Hematopoietic multipotent progenitor cell treated with erythropoietin and hydrocortisone succinate and interleukin-3 and kit ligand, for 4 days (in vitro differentiated cells): ENCODE measurements at places on chromosomes 5 and 9.

DNA sequence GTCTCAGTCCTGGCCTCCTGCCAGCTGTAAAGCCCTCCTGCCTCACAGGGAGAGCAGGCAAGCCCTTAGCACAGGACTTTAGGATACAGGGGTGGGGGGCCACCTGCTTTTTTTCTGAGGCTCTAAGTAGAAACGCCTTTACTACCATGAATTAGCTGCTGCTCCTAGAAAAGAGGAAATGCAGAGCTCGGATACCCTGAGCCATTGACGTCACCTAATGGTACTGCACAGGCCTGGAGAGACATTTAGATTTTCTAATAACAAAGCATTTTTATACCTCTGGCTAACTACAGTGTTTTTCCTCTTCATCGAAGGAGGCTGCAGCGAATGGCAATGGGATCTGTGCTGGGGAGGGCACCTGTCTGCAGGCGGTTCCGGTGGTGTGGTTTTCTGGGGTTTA is 137.0 kb downstream of the WDR41 start:
- DNase-seq, result no peak

GRCh38 chr9:133540698-133541025 is 6.2 kb downstream of the ADAMTSL2 start:
- DNase-seq, result no peak

DNA sequence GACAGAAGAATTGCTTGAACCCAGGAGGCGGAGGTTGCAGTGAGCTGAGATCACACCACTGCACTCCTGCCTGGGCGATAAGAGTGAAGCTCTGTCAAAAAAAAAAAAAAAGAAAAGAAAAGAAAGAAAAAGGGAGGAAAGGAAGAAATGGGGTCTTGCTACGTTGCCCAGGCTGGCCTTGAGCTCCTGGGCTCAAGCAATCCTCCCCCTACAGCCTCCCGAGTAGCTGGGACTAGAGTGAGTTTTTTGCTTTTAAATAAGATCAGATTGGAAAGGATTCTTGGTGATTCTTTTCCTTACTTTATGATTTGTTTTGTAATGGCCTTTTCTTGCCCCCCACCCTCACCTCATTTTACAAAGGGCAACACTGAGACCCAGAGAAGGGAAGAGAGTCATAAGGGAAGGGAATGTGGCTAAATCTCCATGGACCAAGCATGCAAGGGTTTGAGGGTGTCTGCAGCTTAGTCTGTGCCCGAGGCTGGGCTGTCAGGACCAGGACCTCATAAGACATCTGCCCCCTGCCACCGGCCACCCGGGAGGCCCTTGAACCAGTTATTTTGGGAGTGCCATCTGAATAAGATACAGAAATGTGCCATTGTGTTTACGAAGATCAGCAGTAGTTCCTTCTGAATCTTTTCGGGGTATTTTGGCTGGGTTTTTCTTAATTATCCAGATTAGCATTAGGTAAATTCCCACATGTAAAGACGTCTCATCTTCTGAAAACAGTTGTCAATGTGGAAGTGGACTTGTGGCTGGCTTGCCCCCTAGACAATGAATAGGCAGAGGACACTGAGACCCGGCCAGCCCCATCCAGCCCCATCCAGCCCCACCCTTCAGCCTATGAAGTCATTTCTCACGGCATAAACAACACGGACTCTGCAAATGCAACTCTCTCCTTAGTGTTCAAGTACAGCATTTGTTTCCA is 44.5 kb upstream of the GRHPR start:
- DNase-seq, result no peak

- DNase-seq, result no peak
These were observed 25.5 kb downstream of the DAB2IP start for GRCh38 chr9:121676926-121677325.

GRCh38 chr9:126986506-126986951 is 71.9 kb downstream of the RALGPS1 start:
- no peak for DNase-seq

GRCh38 chr9:114823441-114823840 is 17.6 kb upstream of the TNFSF15 start:
- no peak for DNase-seq

DNA sequence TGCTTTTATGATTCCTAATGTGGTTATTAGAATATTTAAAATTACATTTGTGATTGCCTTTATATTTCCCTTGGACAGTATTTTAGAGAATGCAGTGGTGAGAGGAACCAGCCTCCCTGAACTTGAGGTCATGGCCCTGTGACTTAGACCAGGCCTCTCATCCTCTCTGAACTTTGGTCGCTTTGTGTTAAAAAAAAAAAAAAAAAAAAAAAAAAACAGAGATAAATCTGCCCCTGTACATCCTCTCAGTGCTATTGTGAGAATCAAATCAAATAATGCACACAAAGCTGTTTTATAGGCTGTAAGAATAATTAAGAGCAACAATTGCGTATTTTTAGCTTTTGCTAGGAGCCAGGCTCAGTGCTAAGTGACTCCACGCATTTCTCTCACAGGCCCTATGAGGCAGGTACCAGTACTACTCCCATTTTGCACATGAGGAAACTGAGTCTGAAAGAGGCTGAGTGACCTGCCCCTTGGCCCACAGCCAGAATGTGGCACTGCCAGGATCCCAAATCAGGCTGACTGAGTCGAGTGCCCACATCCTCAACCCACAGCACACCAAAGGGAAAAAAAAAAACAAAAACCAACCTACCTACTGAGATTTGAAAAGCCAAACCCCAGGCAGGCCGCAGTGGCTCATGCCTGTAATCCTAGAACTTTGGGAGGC is 110.3 kb upstream of the LARP1 start:
- no peak for DNase-seq

- peak; percentile 23 for DNase-seq
These were observed 1.6 kb downstream of the ZNF462 start for GRCh38 chr9:106864373-106865143.

DNA sequence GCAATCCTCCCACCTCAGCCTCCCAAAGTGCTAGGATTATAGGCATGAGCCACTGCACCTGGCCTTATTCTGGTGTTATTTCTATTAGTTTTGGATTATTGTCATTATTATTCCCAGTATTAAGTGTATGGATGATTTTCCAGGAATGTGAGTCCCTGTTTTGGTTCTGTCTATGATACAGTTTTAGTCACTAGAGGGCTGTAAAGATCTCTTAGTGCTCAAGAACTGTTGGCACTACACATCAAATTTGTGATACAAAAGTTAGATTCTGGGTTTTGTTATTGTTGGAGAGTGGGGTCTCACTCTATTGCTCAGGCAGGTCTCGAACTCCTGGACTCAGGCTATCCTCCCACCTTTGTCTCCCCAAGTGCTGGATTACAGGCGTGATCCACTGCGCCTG is 12.1 kb downstream of the CCL28 start:
- no peak for DNase-seq

- peak; percentile 52 for DNase-seq
These were observed 40.2 kb downstream of the FBXW11 start for GRCh38 chr5:171966270-171966669.

DNA sequence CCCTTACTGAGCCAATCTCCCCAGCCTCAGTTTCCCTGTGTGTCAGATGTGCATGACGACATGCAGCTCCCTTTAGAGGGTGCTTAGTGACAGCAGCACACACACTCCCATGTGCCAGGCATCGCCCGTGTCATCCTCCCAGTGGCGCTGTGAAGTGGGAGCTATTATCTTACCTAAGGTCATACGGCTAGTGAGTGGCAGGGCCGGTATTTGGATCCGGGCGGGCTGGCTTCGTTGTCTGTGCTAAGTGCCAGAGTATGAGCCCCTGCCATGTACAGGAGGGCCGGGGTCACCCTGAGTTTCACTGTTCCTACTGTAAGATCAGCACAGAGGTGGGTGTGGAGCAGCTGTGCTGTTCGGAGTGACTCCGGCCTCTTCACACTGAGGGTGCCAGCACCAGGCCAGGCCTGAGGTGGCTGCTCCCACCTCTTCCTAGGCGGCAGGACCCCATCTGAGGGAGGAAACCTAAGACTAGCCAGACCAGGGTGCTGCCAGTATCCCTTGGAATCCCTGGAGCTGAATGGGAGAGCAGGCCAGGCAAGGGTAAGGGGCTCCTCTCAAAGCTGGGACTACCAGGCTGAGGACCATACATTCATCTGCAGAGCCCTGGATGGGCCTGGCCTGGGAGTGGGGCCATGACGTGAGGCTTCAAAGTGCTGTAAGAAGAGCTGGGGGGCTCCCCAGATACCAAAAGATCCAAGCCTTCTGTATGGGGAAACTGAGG is 22.5 kb downstream of the AQP7 start:
- DNase-seq, result no peak

DNA sequence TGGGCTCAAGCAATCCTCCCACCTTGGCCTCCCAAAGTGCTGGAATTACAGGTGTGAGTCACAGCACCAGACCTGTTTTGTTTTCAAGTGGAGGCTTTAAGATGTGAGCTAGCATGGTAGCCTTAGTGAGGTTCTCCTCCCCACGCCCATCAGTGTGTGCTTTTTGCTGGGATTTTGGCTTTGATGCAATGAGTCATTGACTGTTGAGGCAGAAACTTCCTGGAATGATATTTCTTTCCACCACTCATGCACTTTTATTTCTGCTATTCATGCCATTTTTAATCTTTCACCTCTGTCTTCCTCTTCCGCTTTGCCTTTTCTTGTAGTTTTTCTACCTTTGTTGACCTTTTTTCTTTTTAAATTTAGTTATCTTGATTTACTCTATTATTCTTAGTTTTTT is 4.2 kb upstream of the NFIL3 start:
- DNase-seq, result no peak

GRCh38 chr9:31916591-31917241 is 467.7 kb upstream of the ACO1 start:
- peak; percentile 12 for DNase-seq

GRCh38 chr5:149048811-149049210 is 14.1 kb downstream of the SH3TC2 start:
- DNase-seq, result no peak

- no peak for DNase-seq
These were observed 79.4 kb downstream of the SLCO4C1 start for GRCh38 chr5:102216678-102217077.

- peak; percentile 41 for DNase-seq
These were observed 31.9 kb downstream of the ANKRD33B start for GRCh38 chr5:10595672-10596309.

- no peak for DNase-seq
These were observed 67.0 kb upstream of the PPP1R2B start for GRCh38 chr5:156783092-156783491.

DNA sequence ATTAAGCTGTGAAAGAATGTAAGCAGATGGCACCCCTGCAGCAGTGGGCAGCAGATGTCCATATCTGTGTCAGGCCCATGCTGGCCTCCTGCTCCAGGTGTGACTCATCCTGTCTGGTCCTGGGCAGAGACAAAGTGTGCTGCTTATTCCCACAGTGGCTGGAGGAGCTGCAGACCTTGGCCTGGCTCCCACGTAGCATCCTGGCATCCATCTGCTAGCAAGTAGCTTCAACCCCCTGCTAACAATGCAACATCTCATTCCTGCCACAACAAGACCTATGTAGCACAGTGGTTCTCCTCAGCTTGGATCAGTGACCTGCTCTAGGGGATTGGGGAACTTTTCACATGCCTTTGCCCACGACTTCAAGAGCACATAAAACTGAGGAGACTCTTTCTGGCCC is 126.4 kb upstream of the SLC12A2 start:
- DNase-seq, result no peak

- no peak for DNase-seq
These were observed 727 bp upstream of the GLIPR2 start for GRCh38 chr9:36135741-36136271.

DNA sequence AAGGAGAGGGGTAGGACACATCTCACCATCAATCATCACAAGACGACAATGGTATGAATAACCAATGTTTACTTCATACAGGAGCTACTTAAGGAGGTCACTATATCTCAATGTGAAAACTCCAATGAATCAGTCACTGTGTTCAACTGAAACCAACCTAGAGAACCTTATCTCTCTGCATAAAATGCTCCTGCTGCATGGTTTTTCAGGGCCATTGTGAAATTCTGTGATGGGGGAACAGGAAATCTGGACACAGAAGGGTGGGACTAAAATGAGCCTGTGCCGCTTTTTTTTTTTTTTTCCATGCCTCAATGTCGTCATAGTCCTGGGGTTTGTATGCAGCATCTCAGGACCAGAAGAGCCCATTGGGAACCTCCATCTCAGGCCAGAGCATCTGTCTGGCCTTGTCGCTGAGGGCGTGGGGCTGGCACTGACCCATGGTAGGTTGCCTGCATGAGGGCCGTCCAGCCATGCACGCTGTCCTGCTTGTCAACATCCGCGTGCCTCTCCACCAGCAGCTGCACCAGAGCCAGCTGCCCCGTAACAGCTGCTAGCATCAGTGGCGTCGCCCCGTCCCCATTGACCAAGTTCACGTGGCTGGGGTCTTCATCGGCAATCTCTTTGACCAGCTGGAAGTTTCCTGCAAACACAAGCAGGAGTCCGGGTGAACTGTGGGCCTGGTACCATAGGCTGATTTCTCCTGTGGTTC is 12.7 kb downstream of the ANKS6 start:
- DNase-seq, result peak; percentile 17

GRCh38 chr5:154486427-154486866 is 8.4 kb upstream of the HAND1 start:
- DNase-seq, result no peak

DNA sequence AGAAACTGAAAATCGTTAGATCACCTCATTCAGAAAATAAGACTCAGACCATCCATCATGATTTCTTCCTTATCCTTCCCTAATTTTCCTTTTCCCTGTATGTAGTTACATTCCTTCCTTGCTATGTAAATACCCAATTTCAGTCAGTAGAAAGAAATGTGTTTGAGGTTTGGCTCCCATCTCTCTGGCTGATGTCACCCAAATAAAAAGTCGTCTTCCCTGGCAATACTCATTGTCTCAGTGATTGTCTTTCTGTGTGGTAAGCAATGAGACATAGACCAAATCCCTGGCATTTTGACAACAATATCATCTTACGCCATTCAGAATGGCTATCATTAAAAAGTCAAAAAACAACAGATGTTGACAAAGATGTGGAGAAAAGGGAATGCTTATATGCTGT is 303.9 kb upstream of the EDIL3 start:
- DNase-seq, result no peak

DNA sequence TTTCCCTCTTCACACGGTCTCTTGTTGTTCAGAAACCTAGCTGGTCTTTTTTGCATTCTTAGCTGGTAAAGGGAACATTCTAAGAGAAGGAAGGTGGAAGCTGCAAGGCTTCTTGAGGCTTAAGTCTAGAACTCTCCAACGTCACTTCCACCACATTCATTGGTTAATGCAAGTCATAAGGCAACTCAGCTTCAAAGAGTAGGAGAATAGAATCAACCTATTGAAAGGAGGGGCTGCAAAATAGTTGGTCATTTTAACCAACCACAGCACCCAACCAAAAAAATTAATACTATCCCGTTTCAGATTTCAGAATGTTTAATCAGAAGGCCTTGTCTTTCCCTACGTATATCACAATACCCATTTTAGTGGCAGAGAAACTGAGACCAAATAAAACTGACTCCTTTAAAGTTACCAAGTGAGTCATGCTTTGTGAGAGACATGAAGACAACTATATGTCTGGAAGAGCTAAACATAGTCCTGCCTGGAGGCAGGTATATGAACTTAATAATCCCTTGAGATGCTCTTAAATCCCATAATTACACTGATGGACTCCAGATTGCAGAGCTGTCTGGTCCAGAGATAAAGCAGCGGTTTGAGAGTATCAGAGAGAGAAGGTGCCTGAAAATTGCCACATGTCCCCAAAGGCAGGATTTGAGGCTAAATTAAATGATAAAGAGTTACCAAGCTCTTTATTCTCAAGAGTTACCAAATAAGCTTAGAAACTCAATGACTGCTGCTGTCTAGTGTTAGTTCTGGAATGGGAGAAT is 14.4 kb downstream of the DOCK8 start:
- no peak for DNase-seq

GRCh38 chr9:16070455-16071145 is 517.8 kb downstream of the CCDC171 start:
- no peak for DNase-seq

- DNase-seq, result no peak
These were observed 8.3 kb downstream of the OLFM1 start for GRCh38 chr9:135095470-135096407.

- DNase-seq, result no peak
These were observed 103.1 kb upstream of the SMC2 start for GRCh38 chr9:103991001-103991400.
